A549 treated with Hydrocortisone at 1 μM for 4 hours (cell line): ENCODE measurements at places on chromosomes 2 and 18. TPM values are rescaled to one million over a fixed set of nuclear protein-coding genes. Genes with fewer than 3 reads are reported as not detected.

ABCB11 gene
- 0.02 to 0.13 TPM (median 0.03 TPM) in 5 replicates for total RNA-seq

MPPE1 gene
- total RNA-seq: 16.1 to 22.8 TPM (median 21.7 TPM) in 5 replicates

RTP5 gene
- not detected in 5 replicates for total RNA-seq

HDHD2 gene
- 8.3 to 11.7 TPM (median 9.0 TPM) in 5 replicates for total RNA-seq

CNDP1 gene
- not detected in 5 replicates for total RNA-seq

ZNF892 gene
- 0.23 to 0.91 TPM (median 0.60 TPM) in 5 replicates for total RNA-seq

SLC5A7 gene
- total RNA-seq: not detected in 5 replicates

TMEM169 gene
- total RNA-seq: 0.25 to 0.75 TPM (median 0.38 TPM) in 5 replicates

SETBP1 gene
- total RNA-seq: 0.37 to 0.59 TPM (median 0.57 TPM) in 5 replicates

NDUFB3 gene
- total RNA-seq: 126 to 145 TPM (median 134 TPM) in 5 replicates

LIMS4 gene
- total RNA-seq: 0.46 to 1.2 TPM (median 0.75 TPM) in 5 replicates

CTDSP1 gene
- 66.9 to 75.6 TPM (median 71.5 TPM) in 5 replicates for total RNA-seq

MSTN gene
- total RNA-seq: not detected in 5 replicates

C2orf81 gene
- 3.0 to 3.5 TPM (median 3.1 TPM) in 5 replicates for total RNA-seq

KLHL29 gene
- total RNA-seq: 4.5 to 7.1 TPM (median 6.2 TPM) in 5 replicates

CCL20 gene
- 3.4 to 7.8 TPM (median 6.1 TPM) in 5 replicates for total RNA-seq

CRYGD gene
- total RNA-seq: not detected in 5 replicates
